A172 (cell line): ENCODE measurements at places on chromosomes 16 and 17. TPM values are rescaled to one million over a fixed set of nuclear protein-coding genes. Genes with fewer than 3 reads are reported as not detected.

The CDRT15 gene
- not detected in 2 replicates for total RNA-seq

The AIPL1 gene
- total RNA-seq: not detected in 2 replicates

The CLEC18A gene
- total RNA-seq: 0.29 and 0.65 TPM in 2 replicates

The FOXJ1 gene
- total RNA-seq: not detected in 2 replicates

The SYCE1L gene
- 0.12 TPM in 1 of 2 replicates, not detected in the other for total RNA-seq

The TNP2 gene
- not detected in 2 replicates for total RNA-seq

The ARL5C gene
- total RNA-seq: not detected in 2 replicates

The RNF157 gene
- total RNA-seq: 7.0 and 8.3 TPM in 2 replicates

The NOD2 gene
- not detected in 2 replicates for total RNA-seq

The HAGH gene
- total RNA-seq: 85.2 and 163 TPM in 2 replicates

The IRX3 gene
- total RNA-seq: 7.7 and 8.6 TPM in 2 replicates

The TNFRSF13B gene
- total RNA-seq: not detected in 2 replicates

The KRTAP4-1 gene
- total RNA-seq: 0.26 TPM in 1 of 2 replicates, not detected in the other

The ZACN gene
- not detected in 2 replicates for total RNA-seq

The NAE1 gene
- 103 and 137 TPM in 2 replicates for total RNA-seq

The NPW gene
- 0.14 TPM in 1 of 2 replicates, not detected in the other for total RNA-seq

The TP53TG3C gene
- total RNA-seq: not detected in 2 replicates

The CCR7 gene
- not detected in 2 replicates for total RNA-seq

The OTOA gene
- 0.09 TPM in 1 of 2 replicates, not detected in the other for total RNA-seq

The DUS2 gene
- total RNA-seq: 12.8 and 12.9 TPM in 2 replicates

The DBF4B gene
- 8.0 and 12.2 TPM in 2 replicates for total RNA-seq

The KRTAP4-5 gene
- not detected in 2 replicates for total RNA-seq

The NXPH3 gene
- total RNA-seq: 0.12 and 0.24 TPM in 2 replicates

The ST6GALNAC2 gene
- 5.1 and 6.8 TPM in 2 replicates for total RNA-seq

The XYLT1 gene
- total RNA-seq: not detected in 2 replicates

The RSL1D1 gene
- total RNA-seq: 345 and 364 TPM in 2 replicates

The KLHL10 gene
- total RNA-seq: not detected in 2 replicates

The EVI2B gene
- total RNA-seq: 0.24 and 0.60 TPM in 2 replicates

The SDF2 gene
- 102 and 112 TPM in 2 replicates for total RNA-seq

The EVPL gene
- not detected in 2 replicates for total RNA-seq

The SERPINF2 gene
- 0.64 and 1.9 TPM in 2 replicates for total RNA-seq

The HOXB1 gene
- not detected in 2 replicates for total RNA-seq
